AG04449 (cell line): ENCODE measurements at places on chromosomes 3 and 15.
A peak's percentile ranks its signal among the peaks of the same experiment; 100 is the strongest.

GRCh38 chr3:12292770-12293169 lies 3.9 kb downstream of the PPARG start:
- no peak for DNase-seq

- peak; percentile 37 for DNase-seq
These were observed 17.9 kb upstream of the ANKRD28 start for GRCh38 chr3:15815696-15816095.

GRCh38 chr3:45765266-45765851 lies 31.0 kb downstream of the SLC6A20 start:
- DNase-seq: no peak

DNA sequence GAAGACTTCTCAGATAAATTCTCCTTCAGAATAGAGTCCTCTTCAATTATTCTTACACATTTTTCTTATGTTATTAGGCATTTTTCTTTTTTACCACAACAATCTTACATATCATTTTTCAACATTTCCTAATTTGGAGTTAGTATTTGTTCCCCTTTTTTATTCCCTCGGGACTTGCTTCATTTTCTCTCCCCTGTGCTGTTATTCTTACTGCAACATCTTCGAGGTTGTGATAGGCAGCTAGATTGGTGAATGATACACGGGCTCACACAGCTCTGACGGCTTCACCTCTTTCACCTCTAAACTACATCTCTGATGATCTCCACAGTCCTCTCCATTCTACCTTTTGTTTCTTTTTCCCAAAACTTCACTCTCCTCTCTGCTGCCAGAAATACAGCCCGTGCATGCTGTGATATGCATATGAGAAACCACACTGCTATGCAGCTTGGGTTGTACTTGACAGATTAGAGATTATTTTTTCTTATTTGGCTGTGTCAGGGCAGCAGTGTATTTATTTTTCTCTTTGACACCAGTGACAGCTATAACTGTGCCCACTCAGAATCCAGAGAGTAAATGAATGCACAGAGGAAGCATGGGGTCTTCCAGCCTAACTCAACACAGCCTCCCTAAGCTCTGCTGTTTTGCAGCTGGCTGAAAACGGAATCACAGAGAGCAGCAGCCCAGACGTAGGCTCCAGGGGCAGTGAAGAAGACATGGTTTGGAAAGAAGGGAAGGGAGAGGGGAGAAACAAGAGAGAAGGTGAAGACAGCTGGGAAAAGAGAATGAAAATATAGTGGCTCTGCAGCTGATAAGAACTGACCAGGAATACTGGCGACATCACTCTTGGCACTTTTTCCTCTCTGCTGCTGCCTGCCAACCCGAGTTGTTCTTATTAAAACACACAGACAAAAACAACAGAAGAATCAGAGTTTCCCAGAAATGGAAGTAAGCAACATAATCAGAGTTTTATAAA lies 61.8 kb downstream of the SLC9A9 start:
- no peak for DNase-seq

GRCh38 chr3:187130346-187131066 lies 8.8 kb downstream of the RPL39L start:
- DNase-seq: no peak

- peak; percentile 93 for DNase-seq
These were observed 263.4 kb upstream of the WNT5A start for GRCh38 chr3:55750525-55750924.

DNA sequence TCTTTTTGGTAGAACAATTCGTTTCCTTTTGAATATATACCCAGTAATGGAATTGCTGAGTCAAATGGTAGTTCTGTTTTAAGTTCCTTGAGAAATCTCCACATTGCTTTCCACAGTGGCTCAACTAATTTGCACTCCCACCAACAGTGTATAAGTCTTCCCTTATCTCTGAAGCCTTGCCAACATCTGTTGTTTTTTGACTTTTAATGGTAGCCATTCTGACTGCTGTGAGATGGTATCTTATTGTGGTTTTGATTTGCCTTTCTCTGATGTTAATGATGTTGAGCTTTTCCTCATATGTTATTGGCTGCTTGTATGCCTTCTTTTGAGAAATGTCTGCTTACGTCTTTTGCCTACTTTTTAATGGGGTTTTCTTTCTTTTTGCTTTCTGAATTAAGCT lies 270.6 kb upstream of the MEIS2 start:
- DNase-seq: no peak

DNA sequence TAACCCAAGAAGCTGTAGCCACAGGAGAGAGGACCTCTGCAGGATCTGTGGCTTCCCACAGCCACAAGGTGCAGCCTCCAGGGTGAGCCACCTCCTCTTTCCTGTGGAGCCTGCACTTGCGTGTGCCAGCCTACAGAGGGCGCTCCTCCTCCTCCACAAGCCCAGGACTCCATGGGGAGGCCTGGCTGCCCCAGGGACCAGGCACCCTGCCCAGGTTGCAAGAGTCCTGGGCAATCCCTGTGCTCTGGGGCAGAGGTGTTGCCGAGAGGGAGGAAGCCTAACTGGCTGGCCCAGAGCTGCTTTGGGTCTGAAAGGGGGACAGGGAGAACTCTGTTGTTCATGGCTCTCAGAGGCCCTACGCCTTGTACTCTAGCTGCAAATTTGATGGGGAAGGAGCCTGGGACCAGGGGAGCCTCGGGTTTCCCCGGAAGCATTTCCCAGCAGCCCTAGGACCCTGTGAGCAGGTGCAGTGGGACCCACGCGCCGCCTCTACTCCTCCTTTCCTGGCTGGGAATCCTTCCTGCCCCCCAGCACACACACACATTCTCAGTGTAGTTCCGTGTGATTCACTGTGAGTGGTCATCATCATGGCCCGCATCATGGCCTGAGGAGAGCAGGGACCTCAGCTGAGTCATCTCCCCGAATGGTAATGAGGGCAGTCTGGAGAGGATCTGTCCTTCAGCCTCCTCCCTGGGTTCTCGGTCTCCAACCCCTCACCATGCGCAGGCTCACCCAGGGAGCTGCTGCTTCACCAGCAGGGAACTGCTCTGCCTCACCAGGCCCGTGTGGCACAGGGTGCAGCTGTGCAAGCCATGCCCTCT lies 24.3 kb downstream of the TBC1D21 start:
- DNase-seq: peak; percentile 40

DNA sequence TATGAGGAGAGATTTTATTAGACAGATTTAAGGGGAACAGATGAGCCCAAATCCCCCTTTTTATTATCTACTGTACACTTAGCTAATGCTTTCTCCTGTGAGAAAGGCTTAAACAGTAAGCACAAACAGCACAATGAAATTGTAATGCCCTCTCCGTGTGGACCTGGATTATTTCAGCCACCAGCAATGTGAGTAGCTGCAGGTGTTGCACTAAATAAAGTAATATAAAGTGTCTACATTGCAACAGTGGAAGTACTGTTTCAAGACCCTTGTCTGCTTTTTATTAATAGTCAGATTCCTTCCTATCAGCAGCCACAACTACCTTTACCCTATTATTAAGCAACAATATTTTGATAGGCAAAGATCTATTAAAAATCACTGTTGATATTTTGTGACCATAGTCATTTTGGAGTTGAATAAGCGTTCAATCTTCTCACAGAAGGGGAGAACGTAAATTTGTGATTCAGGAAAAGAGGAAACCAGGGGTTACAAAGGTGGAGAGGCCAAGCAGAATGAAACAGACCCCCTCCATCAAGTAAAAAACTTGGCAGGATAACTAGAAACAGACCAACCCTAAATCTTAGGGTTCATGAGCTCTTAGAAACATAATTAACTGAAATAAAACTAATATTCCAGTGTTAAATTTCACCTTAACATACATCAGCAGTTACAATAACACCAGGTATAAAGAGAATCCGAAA lies 422.6 kb downstream of the MECOM start:
- DNase-seq: no peak

- DNase-seq: no peak
These were observed 364.4 kb upstream of the MCTP2 start for GRCh38 chr15:93866948-93867347.

DNA sequence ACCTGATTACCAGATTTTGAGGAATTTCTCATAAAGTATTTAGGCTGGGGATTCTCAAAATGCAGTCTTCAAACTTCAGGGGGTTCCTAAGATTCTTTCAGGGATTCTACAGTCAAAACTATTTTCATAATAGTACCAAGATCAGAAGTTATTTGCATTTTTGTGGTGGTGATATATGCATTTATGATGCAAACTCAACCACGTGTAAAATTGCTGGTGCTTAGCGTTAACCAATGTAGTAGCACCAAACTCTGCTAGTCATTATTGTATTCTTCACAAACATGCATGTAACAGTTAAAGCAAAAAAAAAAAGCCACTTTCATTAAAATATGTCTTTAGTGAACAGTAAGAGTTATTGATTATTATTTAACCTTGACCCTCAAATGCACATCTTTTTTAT lies 274.9 kb upstream of the DNAJC19 start:
- DNase-seq: no peak

GRCh38 chr3:126667631-126668449 lies 12.9 kb upstream of the TXNRD3 start:
- no peak for DNase-seq

DNA sequence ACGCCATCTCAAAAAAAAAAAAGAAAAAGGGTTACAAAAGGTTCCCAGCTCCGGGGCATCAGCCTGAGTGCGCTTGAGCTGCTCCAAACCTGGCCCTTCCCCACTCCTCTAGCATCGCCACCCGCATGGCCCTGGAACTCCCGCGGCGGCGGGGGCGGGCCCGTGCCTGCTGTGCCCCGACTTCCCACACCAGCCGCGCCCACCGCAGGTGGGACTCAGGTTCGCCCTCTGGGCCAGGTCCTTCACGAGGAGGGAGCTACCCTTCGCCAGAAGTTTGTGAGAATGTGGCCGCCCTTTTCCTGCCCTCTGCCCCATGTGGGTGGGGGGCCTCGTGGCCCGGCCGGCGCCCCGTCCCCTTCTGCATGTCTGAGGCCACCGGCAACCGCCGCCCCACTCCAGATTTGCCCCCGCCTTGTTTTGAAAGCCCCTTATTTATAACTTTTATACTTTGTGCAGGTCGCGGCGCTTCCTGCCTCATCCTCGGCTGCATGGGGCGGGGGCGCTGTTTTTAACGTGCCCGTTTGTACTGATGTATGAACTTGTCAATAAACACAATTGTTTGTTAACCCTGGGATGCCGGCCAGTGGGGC lies 507 bp upstream of the JMJD7 start:
- DNase-seq: no peak

DNA sequence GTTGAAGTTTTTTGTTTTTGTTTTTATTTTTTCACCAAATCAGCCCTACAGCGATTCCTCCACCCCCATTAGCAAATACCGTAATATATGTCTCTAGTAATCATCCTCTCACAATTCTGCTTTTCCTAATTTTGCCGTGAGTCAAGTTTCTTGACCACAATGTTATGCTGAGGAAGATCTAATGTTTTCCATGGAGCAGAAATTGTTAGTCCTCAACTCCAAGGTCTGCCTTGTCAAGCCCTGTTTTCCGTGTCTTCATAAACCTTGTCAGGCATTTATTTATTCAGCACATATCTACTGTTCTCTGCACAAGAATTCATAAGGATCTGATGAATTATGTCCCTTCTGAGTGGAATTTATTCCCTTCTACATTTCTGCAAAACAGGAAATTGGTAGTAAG lies 372.8 kb downstream of the RBMS3 start:
- DNase-seq: no peak

- no peak for DNase-seq
These were observed 28.3 kb downstream of the APBA2 start for GRCh38 chr15:28914046-28914445.

GRCh38 chr3:171183042-171183441 lies 156.5 kb upstream of the SLC2A2 start:
- no peak for DNase-seq

DNA sequence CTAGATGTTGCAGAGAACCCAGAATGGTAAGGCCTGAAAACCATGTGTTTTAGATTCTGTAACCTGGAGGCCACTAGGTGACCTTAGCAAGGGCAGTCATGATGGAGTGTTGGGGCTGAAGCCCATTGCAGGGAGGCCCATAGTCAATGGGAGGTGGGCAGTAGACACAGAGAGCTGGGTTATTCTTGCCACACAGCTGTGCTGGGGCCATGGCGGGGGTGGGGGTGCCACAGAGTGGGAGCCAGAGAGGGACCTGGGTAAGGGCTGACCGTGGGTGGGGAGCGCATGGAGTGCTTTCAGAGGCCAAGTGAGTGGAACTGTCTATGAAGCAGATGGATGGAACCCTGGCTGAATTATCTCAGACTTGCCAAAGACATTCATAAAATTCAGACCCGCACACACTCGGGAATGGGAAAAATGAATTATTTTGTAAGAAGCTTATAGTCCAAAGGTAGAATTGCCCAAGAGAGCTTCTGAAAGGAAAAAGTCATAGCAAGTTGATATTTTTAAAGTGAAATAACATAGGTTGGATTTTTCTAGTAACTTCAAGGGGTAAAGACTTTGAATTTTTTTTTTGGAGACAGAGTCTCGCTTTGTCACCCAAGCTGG lies 53.9 kb downstream of the SMAD3 start:
- DNase-seq: no peak

- no peak for DNase-seq
These were observed 652.4 kb upstream of the NAALADL2 start for GRCh38 chr3:174206607-174207192.

GRCh38 chr3:61657689-61658088 lies 96.3 kb downstream of the PTPRG start:
- no peak for DNase-seq

DNA sequence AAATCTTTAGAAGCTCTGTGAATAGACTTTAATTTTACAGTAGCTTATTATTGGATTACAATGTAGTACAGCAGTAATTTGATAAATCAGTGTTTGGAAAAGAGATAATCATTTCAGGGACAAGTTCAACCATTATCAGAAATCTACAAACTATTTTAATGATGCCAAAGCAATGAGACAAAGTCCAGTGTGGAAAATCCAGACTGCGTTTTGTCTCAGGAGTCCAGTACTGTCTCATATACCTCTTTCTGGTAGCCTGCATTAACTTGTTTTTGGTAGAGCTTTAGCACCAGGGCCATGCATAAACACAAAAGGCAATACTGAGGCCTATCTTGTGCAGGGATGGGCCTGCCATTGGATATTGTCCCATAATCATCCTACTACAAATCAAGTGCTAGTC lies 19.7 kb downstream of the ACKR4 start:
- no peak for DNase-seq

DNA sequence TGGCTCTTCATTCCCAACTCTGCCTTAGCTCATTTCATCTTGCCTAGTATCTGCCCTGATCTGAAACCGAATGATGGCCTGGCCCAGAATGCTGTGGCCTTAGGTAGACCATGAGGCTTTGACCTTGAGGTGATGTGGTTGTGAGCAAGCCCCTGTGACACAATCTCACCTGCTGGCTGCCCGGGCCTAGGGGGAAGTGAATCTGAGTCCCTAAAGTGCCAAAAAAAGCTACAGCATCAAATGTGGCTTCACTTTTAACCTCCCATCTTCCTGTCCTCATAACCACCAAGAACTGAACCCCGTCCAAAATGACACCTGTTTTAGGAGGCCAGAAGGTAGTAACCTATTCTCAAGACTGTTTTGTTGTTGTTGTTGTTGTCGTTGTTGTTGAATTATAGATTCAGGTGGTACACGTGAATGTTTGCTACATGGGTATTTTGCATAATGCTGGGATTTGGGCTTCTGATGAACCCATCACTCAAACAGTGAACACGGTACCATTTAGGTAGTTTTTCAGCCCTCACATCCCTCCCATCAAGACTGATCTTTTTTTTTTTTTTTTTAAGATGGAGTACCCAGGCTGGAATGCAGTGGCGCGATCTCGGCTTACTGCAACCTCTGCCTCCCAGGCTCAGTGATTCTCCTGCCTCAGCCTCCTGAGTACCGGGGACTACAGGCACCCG lies 54.6 kb downstream of the MCCC1 start:
- no peak for DNase-seq

GRCh38 chr3:101730839-101731238 lies 6.4 kb downstream of the CEP97 start:
- DNase-seq: no peak
